ENCODE measurements at places on chromosomes 4 and X.

DNA sequence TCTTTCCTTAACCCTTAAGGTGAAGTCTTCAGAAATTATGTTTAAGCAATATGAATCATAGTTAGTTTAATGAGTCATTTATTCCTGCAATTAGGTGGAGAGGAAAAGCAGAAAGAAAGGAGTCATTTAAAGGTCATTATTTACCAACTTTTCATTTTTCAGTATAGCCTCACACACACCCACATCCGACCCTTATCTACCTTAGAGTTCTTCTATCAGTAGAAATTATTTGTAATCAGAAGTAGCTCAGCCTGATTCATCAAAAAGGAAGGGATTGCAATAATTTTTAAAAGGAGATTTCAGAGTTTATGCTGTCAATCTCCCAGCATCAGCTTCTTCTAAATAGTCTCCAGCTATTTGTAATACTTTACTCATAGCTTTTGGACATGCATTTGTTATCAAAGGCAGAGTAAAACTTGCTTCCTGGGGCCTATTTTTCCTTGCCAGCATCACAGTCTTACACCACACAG is 5.9 kb downstream of the ANXA10 start:
- DNase-seq = no peak

DNA sequence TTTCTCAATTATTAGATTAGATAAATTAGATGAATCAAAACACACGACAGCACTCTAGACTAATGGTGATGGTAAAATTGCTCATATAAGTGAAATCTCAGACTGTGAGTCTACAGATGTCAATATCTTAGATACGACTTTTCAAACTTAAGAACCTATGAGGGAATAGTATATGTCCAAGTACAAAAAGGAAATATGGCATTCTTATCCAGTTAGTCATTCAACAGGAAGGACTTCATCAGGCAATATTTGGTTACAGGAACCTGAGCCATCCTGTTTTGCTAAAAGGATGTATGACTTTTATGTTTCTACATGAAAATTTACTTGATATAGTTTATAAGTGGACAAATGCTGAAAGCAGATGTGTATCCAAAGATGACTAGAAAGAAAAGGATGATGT is 107.0 kb downstream of the CT47B1 start:
- no peak for DNase-seq

- no peak for DNase-seq
Measured at GRCh38 chr4:188308142-188308541, 168.9 kb downstream of the TRIML1 start.

DNA sequence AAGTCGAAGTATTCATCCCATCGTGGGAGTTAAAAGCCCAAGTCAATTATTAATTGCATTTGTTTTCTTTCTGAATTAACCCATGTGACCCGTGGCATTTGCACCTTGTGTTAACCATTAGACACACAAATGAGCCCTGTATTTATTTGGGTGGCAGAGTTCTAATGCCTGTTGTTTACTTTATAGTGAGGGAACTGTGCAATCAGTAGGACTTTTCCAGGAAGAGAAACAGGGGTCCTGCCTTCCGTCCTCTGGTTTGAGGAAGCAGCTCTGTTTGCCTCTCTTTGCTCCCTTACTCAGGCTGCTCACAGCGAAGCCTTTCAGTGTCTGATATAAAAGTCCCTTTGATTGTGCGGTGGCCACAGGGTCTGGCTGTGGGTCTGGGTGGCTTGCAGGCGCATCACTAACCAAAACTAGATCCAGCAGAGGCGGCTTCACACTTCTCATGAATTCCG is 263.6 kb downstream of the PTTG2 start:
- no peak for DNase-seq

DNA sequence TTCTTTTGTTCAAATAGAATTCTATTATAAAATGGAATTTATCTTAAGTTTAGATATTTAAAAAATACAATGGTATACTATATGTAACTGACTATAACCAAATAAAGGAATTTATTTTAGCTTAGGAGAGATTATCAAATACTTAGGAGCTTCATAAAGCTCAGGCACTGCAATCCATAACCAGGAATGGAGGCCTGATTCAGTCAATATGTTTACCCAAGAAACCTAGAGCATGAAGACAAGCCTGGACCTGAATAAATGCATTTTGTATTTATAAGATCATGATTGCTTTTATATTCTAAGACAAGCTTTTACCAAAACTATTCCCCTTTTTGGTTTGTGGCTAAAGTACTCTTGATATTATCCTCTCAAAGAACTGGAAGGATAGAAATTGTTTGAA is 742.6 kb downstream of the FAT4 start:
- DNase-seq = no peak

DNA sequence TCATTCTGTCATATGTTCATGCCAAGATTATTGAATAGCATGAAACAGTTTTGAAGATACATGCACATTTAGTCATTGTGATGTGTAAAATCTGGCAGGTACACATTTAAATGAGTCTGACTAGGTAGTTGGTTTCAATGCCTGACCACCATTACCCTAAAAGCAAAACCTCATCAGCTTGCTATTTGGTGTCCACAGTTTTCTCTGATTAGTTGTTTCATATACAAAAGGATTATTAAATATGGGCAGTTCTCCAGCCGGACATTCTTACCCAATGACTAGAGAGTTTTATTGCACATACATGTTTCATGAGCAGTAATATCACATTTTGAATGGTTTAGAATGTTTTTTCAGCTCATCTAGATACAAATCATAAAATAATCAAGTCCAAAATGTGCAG is 23.7 kb downstream of the DCHS2 start:
- no peak for DNase-seq

DNA sequence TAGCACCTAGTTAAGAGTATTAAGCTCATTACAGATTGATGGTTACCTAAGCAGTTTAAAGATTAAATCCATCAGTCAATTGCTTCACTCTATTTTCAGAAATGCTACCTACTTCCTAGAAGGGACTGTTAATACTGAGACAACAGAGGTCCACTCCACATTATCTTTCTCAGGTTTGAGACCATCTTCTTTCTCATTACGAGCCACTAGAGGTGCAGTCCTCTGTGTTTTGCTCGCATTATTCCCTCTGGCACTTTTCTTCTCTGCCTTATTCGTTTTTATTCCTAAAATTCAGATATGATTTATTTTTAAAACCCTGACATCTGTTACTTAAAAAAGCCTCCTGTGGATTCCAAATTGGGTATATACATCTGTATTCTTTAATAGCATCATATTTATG is 459.1 kb downstream of the FSTL5 start:
- DNase-seq = no peak

DNA sequence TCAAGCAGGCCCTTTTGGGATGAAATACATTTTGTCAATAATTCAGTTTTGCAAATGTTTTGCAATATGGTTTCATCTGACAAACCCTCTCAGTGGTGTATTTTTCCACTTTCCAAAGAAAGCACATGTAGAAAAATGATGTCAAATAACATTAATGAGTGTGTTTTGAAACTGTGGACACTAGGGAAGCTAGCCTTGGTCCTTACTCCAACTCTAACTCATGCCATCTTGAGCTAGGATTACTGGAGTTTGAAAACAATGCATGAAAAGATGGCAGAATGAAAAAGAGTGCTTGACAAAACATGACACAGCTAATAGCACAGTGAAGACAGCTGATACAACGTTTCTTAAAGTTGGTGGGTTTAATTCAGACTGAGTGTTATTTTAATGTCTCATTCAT is 41.4 kb downstream of the HAND2 start:
- no peak for DNase-seq

DNA sequence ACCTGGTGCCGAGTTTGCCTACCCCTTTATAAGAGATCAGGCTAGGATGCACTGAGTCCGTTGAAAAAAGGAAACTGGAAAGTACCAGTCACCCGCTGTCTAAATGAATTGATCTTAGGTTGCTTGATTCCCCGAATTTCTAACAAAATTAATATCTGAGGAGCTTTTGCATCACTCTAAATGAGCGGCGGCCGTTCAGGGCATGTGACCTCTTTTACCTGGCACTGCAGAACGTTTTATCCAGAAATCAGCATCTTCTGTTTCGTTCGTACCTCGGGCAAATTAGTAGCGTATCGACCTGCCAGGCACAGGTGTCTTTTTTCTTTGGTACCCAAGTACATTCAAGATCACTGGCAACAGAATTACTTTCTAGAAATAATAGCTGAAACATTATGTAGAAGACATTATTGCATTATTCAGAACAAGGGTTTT is 876 bp downstream of the KLHL2 start:
- no peak for DNase-seq

DNA sequence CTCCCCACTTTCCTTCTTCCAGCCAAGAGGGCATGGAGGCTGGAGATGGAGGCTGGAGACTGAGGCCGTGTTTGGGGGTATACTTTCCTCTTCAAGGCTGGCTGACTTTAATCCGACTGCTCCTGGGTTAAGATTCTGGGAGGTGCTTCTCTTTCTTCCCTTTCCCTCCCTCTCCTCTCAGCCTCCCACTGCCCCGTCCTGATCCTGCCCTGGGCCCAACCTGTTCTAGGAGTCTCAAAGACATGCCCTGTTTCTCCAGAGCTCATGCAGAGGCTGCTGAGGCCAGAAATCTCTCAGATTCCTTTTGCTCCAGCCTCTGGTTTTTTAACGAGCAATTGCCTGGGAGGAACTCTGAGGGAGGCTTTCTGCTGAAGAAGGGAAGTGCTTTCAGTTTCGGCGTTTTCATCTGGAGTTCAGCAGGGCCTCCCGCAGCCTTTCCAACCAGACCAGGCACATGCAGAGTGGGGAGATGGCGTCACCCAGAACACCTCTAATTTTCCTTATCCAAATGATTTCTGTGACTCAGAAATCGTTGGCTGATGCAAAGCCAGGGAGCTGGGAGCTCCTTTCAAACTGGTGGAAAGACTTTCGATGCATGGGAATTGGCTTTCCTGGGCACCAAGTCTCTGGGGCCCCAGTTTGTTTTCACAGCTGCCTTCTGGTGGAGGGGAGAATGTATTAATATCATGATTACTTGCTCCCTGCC is 34.5 kb upstream of the FAM9C start:
- DNase-seq = no peak

- no peak for DNase-seq
Measured at GRCh38 chr4:140612357-140612756, 43.6 kb upstream of the UCP1 start.

- DNase-seq = no peak
Measured at GRCh38 chrX:10278716-10279115, 121.9 kb downstream of the CLCN4 start.

- no peak for DNase-seq
Measured at GRCh38 chr4:60780874-60781273, 419.3 kb upstream of the ADGRL3 start.

DNA sequence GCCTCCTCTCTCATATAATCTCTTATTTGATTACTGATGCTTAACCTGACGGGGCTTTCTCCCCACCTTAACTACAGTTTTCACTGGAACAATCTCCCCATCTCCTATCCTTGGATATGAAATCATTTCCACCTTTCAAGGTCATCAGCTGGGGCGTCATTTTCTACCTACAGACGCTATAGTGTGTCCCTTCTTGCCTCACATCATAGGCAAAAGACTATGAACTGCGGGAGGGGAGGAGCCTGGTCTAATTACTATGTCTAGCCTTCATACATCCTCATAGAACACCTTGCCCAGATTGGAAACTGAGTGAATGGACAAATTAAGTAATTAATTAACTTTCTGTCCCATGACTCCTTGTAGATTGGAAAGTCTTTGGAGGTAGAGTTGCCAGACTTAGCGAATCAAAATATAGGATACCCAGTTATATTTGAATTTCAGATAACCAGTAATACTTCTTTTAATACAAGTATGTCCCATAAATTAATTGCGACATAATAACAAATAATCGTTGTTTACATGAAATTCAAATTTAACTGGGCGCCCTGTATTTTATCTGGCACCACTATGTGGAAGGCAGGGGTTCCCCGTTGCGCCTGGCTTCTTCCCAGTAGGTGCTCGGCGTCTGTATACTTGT is 752 bp upstream of the ATP6AP2 start:
- DNase-seq = no peak

DNA sequence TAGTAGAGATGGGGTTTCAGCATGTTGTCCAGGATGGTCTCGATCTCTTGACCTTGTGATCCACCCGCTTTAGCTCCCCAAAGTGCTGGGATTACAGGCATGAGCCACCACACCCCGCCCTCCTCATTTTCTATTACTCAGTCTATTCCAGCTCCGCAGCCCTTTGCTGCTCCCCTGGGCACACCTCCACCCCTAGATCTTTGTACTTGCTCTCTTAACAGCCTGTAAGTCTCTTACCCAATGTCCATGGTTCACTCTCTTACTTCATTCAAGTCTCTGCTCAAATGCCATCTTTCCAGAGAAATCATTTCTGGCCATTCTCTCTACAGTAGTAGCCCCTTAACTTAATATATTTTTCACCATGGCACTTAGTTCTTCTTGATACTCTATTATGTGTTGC is 64.7 kb downstream of the LDB2 start:
- no peak for DNase-seq

- no peak for DNase-seq
Measured at GRCh38 chr4:61831987-61832386, 631.9 kb downstream of the ADGRL3 start.

- no peak for DNase-seq
Measured at GRCh38 chrX:119290476-119290875, 54.4 kb downstream of the PGRMC1 start.

DNA sequence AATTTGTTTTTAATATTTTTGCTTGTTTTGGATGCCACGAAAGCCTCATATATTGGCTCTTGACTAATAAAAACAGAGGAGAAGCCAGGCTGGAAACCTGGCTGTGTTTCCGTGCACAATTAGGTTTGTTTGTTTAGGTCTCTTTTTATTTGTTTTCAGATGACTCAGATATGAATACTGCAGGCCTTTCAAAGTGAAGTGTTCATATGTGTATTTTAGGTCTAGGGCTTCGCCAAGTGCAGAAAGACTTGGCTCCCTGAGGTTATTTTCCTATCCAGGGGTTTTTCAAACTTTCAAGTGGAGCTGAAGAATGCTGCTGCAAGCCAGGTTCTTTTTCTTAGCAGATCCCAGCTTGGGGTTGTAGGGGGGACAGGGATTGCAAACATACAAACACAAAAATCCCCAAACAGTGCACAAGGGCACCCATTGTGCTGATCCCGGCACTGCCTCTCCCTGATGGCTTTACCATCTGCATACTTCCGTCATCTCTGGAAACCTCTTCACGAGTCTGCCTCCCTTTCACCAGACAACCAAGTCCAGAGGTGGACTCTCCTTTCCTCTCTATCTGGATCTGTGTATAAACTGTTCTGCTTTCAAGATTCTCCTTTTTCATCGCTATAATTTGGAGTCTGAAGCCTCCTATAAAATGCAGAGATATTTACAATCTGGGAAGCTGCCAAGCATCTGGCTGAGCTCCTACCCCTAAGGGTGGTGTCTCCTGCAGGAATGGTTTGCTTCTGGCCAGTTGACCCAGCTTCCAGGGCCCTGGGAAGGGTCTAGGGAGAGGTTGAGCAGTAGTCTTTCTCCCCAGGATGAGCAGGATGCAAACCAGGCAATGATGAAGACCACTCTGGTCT is 108.6 kb downstream of the SMIM20 start:
- DNase-seq = no peak

GRCh38 chrX:63934791-63935190 is 149.8 kb upstream of the ARHGEF9 start:
- DNase-seq = no peak
